Mammary epithelial cell (primary cell): ENCODE measurements at places on chromosomes 6 and 20. TPM values are rescaled to one million over a fixed set of nuclear protein-coding genes. Genes with fewer than 3 reads are reported as not detected.

- peak; percentile 48 for DNase-seq
Observed at GRCh38 chr20:38973645-38974044, 11.5 kb downstream of the DHX35 start.

- DNase-seq: no peak
Observed at GRCh38 chr6:69105288-69105687, 470.2 kb downstream of the ADGRB3 start.

DNA sequence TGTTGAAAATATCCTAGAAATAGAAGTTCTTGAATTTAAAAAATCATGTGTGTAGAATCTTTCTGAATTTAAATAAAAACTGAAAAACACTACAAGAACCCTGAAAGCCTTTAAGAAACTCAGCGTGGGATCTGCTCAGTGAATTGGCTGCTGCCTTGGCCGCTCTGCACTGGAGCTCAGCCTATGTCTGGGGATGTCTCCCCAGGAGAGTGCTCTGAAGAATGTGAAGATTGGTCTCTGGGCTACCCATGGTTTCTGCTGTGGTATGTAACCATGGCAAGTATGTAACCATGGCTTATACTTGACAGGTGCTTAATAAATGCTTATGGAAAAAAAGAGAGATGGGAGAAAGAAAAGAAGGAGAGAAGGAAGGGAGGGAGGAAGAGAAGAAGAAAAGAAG lies 3.1 kb upstream of the RRAGD start:
- DNase-seq: no peak

DNA sequence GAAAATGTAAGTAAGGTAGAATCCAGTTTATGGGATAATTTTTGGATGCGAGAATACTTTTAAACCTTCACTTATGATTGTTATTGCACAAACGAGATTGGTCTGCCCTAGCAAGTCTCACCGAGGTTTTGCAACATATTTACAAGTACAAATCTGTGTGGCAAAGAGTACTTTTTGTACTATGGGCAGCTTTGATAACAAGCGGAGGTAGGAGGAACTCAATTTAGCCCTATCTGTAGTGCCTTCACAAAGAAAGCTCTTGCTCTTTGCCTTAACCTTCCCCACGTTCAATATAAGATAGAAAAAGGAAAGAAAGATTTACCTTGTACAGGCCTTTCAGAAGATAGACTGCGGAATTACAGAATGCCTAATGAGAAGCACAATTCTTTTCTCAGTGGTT lies 77.5 kb upstream of the HIVEP1 start:
- DNase-seq: no peak

GRCh38 chr20:51306081-51306480 lies 236.4 kb downstream of the NFATC2 start:
- no peak for DNase-seq

- DNase-seq: no peak
Observed at GRCh38 chr6:155962276-155962675, 506.6 kb upstream of the NOX3 start.

DNA sequence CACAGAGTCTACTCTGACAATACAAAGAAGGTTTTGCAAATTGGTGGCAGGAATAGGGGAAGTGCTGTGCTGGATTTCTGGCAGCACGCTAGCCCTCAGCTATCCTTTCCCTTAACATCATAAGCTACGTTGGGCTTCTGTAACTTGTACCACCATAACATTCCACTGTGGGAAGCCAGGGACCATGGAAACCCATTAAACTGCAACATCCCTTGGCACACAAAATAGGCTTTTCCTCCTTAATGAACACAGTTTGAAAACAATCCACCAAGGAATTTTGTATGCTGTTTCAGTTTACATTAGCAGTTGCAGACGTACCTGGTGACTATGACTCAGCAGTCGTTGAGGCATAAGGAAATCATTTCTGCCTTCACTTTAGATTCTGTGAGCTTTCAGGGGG lies 203.9 kb upstream of the RAB32 start:
- DNase-seq: no peak

DNA sequence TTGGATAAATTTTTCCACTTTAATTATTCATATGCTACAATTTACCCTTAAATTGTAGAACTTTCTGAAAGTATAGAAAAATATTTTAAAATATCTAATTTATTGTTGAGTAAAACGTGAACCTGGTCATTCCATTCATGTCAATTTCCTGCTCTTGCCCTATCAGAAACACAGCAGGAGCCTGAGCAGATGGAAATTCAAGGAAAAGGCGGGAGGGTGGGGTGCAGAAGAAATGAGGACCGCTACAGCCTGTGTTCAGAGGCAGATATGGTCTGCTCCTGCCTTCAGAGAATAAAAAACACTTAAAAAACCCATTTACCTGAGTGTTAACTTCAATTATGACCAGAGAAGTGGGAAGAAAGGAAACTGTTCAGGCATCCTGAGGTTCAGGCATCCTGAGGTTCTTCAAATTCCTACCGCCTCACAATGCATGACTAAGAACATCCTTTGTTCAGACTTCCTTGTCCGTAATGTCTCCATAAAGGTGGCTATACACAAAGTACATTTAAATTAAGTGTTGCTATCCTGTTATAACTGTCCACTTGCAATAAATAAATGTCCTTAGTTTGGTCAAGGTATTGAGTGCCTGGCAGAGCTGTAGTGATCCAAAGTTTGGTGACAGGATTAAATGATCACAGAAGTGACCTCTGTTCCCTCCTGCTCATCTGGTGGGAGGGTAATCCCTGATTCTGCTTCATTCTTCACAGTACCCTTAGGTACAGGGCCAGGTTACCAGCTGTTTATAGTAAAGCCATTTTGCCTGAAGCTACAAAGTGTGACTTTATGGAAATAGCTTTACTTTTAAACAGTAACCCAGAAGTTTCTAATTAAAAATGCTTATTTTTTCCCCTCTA lies 109.1 kb downstream of the MAN1A1 start:
- DNase-seq: no peak

DNA sequence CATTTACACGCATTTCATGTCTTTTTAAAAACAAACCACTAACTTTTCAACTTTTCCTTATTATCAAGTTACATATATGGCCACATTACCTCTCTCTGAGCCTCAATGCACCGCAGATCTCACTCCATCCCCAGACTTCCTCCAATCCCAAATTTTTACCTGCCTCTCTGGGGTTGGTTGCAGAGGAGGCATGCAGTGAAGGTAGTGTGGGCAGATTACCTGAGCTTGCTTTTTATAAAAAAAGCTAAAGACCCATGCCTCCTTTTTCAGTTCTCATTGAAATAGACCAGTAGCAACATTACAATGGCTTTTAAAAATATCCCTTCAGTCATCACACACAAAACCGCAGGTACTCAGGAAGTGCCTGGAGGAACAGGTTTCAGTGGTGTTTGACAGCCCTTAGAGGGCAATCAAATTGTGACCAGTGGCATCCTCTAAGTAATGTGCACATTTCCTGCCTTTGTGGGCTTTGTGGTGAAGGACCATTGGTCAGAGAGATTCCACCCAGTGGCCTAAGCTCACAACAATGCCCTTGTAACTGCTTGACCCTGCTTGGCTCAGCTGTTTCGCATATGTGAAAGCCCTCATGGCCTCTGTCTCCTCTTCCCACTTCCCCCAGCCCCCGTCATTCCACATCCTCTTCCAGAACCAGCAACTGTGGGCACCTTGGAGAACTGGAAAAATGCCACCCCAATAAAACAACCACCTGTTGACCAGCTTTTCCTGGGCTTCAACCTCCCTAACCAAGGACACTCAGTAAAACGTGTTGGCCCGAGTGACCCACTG lies 30.2 kb upstream of the IL17A start:
- DNase-seq: peak; percentile 76

- no peak for DNase-seq
Observed at GRCh38 chr6:106474466-106474865, 113.9 kb downstream of the CRYBG1 start.

GRCh38 chr20:9203081-9203447 lies 134.2 kb downstream of the PLCB4 start:
- DNase-seq: no peak

GRCh38 chr20:50629670-50630045 lies 61.7 kb downstream of the RIPOR3 start:
- DNase-seq: no peak

DNA sequence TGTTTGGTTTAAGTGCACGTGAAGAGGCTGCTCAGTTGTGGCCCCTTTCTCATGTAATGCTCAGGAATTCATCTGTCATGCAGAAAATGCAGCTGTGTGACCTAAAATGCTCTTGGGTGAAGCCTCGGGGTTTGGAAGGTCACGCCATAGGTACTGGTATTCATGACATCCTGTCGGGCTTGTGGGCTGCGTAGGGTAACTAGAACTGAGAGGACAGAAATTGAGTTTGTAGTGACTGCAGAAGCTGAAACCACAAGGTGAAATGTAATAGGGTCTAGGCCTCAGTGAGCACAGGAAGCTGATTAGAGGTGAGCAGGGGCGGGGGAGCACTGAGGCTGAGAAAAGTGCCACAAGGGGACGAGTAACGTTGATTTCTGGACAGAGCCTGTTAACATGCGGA lies 128.8 kb downstream of the SOBP start:
- no peak for DNase-seq

GRCh38 chr6:161918628-161919205 lies 644.9 kb upstream of the AGPAT4 start:
- no peak for DNase-seq

GRCh38 chr6:114364301-114364700 lies 21.5 kb upstream of the HS3ST5 start:
- DNase-seq: no peak

- peak; percentile 62 for DNase-seq
Observed at GRCh38 chr6:137874204-137875057, 7.4 kb downstream of the TNFAIP3 start.

GRCh38 chr6:33136310-33136900 lies 55.9 kb downstream of the COL11A2 start:
- no peak for DNase-seq

DNA sequence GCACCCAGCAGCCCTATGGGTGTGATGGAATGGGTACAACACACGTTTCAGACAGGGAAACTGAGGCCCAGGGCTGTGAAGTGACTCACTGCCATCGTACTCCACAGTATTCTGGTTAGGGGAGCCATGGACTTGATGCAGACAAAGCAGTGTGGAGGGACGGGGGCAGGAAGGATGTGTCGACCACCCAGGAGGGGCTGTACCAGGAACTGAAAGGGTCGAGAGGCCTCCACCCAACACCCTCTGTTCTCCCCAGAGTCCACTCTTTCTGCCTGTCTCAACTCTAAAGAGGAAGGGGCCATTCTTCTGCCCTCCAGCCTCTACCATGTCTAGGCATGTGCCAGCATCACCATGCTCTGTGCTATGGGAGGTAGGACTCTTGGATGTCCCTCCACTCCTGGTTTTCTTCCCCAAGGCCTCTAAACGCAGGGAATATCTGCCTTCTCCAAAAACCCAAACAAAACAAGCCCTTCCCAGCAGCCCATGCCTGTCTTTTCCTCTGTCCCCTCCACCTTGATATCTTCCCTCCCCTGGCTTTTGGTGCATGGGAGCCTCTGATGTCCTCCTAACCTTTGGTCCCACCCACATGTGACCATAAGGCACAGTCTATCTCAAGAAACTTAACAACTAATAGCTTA lies 7.4 kb downstream of the SLC22A1 start:
- no peak for DNase-seq

GRCh38 chr20:50957798-50958614 lies at the start of gene DPM1:
Gene DPM1, minus strand, starts transcription at chr20:50958532. Its CDS starts 9 bp downstream, at chr20:50958523.
- peak; percentile 84 for DNase-seq

- peak; percentile 96 for DNase-seq
Observed at GRCh38 chr6:159716247-159717096, 10.8 kb upstream of the WTAP start.

Gene CHMP4B
- 24.2 TPM for total RNA-seq

Gene BIRC7
- total RNA-seq: not detected

Gene OPN5
- total RNA-seq: not detected

Gene MC3R
- total RNA-seq: not detected

Gene TUBB2B
- total RNA-seq: 0.69 and 3.1 TPM in 2 replicates

Gene LTB
- 0.17 TPM for total RNA-seq

Gene DEFB124
- total RNA-seq: not detected
